Motor neuron (in vitro differentiated cells): ENCODE measurements at places on chromosomes 1 and 21.

GRCh38 chr1:226541231-226541630 is 7.3 kb upstream of the STUM start:
- ATAC-seq, result no peak

GRCh38 chr1:161139766-161140165 is 7.3 kb upstream of the DEDD start:
- no peak for ATAC-seq

GRCh38 chr1:40897513-40897912 is 35.4 kb upstream of the CITED4 start:
- ATAC-seq, result no peak

DNA sequence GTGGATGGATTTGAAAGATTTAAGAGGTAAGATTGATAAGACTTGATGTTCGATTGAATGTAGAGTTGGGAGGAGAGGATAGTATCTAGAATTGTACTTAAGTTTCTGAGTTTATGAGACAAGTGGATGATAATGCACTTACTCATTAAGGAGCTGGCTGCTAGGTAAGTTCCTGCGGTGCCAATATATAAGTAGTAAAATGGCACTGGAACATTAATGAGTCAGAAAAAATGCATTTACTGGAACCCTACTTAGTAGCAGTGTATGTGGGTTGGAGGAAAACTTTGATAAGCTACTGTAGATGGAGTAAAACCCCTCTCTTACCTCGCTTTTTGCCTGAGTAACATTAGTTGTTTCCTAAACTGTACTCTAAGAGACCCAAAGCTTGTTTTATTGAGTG is 68.2 kb downstream of the ZFYVE9 start:
- no peak for ATAC-seq

- ATAC-seq, result no peak
Measured at GRCh38 chr1:56501888-56502287, 77.5 kb downstream of the PLPP3 start.

- ATAC-seq, result peak; percentile 5
Measured at GRCh38 chr1:22320587-22321344, 130.9 kb upstream of the ZBTB40 start.

GRCh38 chr1:224301391-224301790 is 28.6 kb downstream of the NVL start:
- no peak for ATAC-seq

GRCh38 chr1:243945727-243946126 is 95.7 kb upstream of the AKT3 start:
- no peak for ATAC-seq

GRCh38 chr1:116510361-116510760 is 60.5 kb downstream of the CD58 start:
- ATAC-seq, result no peak

- no peak for ATAC-seq
Measured at GRCh38 chr1:99784143-99784542, 17.7 kb upstream of the FRRS1 start.

DNA sequence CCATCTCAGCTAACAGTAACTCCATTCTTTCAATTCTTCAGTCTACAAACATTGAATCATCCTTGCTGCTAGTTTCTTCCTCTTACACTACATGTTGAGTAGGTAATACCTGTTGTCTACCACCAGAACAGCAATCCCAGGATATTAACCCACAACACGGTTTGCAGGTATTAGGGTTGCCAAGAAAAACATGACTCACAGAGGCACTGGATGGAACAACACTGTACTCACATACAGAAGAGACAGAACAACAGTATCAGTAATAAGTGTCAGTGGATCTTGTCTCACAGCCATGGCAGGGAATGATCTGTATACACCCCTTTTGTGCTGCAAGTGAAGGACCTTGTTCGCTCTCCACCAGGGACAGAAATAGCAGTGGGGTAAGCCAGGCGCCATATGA is 212.1 kb downstream of the GPR52 start:
- no peak for ATAC-seq

GRCh38 chr21:29526545-29526944 is 227.8 kb downstream of the BACH1 start:
- no peak for ATAC-seq

DNA sequence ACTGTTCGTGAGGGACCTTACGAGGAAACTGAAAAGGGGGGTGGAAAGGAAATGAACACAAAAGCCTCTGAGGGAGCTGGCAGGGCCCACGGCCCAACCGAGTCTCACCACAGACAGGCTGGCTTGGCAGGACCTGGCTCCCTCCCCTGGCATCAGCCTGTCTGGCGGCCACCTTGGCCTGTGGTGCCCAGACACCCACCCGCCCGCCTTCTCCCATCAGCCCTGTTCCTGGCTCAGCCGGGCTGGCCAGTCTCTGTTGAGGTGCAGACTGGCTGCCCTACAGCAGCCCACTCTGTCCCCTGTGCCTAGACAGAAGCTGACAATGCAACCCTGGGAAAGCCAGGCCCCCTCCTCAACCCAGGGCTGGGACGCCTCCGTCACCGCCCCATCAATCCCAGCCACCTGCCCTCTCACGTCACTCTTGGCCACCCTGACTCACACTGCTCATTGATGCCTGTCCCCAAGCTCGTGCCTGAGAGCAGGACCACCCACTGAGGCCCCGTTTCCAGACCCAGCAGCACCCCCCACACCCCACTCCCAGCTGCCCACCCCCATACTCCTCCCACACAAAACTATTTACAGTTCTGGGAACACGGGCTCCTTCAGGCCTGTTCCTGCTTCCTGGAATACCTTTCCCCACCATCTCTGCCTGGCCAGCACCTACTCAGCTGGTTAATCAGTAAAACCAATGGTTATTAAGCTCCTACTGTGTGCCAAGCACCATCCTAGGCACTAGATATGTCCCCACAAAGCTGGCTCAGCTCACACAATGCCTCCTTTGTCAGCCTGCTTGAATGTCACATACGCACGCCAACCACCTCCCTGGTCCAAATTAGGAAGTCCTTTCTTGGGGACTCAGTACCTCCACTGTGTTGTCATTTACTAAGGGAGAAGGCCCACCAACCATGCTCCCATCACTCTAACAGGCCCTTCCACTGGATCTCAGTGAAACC is 22.7 kb downstream of the SDC3 start:
- ATAC-seq, result peak; percentile 32

DNA sequence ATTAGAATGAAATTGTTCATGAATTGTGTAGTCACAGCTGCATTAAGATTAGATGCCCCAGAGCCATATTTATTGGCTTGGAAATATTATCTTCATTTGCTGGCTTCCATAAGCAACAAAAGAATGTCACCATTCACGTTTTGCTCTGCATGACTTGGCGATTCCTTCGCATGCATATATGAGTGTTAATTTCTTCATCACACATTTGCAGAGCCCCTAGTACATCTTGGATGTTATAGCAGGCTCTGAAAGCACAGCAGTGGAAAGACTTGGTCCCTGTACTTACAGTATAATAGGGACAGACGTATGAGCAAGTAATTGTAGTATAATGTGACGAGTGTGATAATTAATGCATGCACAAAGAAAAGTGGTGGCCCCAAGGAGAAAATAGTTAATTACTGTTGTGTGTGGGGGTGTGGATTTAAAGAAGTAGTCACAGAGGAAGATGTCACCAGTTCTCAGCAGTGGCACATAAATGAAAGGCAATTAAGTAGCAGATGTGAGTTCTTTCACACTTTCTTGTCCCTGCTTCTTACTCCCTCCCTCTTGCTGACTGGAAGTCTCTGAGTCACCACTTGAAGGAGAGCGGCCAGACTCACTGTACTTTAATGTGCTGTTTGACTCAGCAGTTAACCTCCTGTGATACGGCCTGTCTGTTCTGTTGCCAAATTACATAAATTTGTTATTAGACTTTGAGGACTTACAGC is 21.0 kb downstream of the S100A10 start:
- ATAC-seq, result peak; percentile 93

- ATAC-seq, result no peak
Measured at GRCh38 chr1:78250201-78250600, 204.4 kb downstream of the GIPC2 start.

DNA sequence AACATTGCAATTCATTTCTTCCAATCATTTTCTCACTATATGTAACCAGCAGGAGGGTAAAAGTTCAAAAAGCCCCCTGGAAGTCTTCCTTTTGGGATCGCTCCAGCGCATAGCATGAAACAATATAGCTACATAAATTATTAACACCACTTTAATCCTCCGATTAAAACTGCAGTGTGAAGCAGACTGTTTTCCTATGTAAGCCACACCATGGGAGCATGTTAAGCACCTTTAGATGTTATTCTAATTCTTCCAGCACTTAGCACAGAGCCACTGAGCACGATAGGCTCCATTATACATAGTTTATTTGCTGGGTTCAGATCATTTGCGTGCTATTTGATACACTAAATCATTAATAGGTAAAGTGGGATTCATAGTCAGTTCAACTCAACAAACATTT is 18.4 kb upstream of the GADD45A start:
- ATAC-seq, result no peak

DNA sequence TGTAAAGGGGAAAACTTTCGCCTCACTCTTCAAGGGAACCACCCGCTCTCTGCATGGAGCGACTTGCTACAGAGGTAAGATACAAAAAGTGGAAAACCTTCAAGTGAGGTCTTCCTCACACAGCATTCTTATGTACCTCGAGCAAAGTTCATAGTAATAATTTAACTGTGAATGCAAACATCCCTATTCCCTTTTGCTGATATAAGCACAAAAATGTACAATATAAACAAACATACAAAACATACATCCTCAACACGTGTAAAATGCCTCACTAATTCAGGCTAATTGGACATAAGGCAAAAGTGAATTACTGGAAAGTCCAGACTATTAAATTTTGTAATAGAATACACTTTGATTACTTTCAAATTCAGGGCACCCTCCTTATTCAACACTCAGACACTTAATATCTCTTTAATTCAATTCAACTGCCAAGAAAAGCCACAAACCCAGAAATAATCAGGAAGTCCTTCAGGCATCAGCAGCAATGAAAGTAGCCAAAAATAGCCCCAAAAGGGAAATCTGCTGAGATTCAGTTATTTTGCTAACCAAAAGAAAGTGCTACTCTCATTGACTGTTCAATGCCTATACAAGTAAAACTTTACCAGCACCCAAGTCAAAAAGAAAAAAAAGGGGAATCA is 15.2 kb upstream of the LMX1A start:
- ATAC-seq, result no peak

GRCh38 chr21:20031807-20032206 is 966.4 kb upstream of the NCAM2 start:
- ATAC-seq, result no peak

- no peak for ATAC-seq
Measured at GRCh38 chr1:171299342-171299741, 14.6 kb upstream of the FMO4 start.

GRCh38 chr1:112544751-112545150 is 36.0 kb downstream of the WNT2B start:
- ATAC-seq, result no peak

- ATAC-seq, result no peak
Measured at GRCh38 chr1:69502991-69503390, 64.7 kb upstream of the LRRC7 start.

DNA sequence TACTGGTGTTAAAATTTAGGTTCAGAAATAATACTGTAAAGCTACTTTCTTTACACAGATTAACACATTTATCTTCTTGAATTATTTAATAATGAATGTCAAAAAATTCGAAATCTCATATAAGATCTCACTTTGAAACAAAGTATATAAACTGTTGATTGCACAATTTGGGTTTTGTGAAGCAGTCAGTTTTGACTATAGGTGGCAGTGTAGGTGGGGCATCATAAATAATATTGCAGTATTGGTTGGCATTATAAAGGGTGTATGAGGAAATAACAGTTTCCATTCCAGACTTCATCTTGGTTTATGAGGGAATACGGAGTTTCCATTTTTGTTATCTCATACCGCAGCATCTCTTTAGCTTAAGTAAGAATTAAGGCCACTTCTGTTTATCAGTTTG is 49.9 kb downstream of the SUCO start:
- ATAC-seq, result no peak

DNA sequence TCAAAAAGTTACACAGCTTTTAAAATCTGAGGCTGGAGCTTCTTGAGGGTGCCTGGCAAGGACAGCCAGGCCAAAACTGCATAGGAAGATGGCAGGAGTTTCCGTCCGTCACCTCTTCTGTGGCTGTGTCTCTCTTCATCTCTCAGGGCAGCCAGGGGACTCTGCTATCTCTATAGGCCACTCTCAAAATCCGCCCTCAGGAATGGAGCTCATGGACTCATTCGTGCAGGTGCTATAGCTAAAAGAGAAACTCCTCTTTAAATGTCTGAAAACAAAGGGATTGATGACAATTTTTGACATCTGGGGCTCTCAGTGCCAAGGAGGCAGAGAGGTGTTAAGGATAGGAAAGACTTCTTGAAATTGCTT is 27.2 kb downstream of the OVAAL start:
- no peak for ATAC-seq

GRCh38 chr1:152002960-152003359 is 9.3 kb upstream of the S100A10 start:
- no peak for ATAC-seq

GRCh38 chr1:56566994-56567393 is 12.4 kb downstream of the PLPP3 start:
- no peak for ATAC-seq

DNA sequence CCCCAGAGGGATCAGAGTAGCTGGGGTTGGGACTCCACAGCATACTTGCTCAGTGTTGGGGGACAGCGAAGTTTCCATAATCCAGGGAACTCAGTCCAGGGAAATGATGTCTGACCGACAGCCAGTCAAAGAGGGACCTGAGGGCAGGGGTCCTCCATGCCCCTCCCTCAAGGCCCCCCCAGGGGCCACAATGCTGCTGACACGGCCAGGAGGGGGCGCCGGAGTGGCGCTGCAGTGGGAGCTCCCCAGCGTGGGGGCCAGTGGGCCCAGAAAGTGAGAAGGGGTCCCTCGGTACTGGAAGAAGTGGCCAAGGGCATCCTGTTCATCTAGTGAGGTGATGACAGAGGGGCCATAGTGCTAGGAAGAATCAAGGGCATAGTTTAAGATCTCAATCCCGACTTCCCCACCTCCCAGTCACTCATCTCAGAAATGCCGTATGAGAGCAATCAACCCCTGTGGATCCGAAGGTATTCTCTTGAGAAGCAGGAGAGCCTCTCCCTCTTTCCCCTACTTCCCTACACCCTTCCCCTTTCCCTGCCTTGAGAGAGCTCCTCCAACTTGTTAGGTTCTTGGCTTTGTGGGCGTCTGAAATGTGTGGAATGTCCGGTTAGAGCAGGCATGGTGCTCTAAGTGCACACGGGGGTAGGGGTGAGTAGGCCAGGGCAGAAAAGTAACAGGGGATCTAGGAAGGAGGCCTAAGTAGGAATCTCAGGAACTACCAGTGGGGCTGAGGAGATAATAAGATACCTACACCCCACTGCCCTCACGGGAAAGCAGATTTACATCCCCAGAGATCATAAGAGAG is 4.1 kb downstream of the NUDT17 start:
- ATAC-seq, result no peak

- peak; percentile 93 for ATAC-seq
Measured at GRCh38 chr1:44327679-44328491, 27.2 kb downstream of the ERI3 start.

- ATAC-seq, result peak; percentile 46
Measured at GRCh38 chr1:2270260-2271100, 42.4 kb downstream of the SKI start.
